HS-5 (cell line): ENCODE measurements at places on chromosomes 3 and 15.

GRCh38 chr3:162994165-162994564 is 1497.6 kb downstream of the OTOL1 start:
- no peak for DNase-seq

- no peak for DNase-seq
These were observed 93.4 kb upstream of the CTDSPL start for GRCh38 chr3:37768107-37768809.

GRCh38 chr3:161510510-161511260 is 14.1 kb downstream of the OTOL1 start:
- no peak for DNase-seq

GRCh38 chr3:177211503-177212277 is 14.4 kb upstream of the TBL1XR1 start:
- DNase-seq, result no peak

DNA sequence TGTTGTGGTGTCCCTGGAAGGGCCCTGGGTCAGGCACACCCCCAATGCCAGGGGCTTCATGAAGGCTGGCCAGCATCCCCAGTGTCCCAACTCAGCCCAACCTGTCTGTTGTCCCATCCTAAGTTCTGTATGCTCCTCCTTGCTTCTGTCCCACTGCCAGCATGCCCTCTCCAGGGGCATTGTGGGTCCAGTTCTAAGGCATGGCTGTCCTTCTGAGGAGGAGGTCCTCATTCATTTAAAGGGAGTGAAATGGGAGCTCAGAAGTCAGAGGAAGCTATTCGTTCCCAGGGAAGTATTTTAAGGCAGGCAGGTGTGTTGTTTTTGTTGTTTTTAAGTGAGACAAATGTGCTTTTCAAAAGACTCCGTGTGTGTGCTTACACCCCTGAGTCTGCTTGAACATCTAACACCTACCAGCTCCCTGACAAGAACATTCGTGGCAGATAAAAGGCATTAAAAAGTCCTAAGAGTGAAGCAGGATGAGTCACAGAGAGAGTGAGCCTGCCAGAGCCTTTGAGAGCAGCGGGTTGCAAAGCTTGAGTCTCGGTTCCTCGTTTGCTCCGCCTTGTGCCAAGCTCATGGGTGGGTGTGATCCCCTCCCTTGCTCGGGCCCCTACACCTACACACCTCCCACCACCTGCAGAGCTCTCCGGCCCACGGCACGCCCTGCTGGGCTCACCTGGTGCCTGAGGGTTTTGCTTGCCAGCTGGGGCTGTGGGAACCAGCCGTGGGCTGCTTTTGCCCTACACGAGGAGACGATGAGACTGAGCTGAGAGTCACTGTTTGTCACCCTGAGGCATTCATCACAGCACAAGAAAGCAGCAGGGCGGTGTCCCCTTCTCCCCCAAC is 183.4 kb upstream of the TOPAZ1 start:
- DNase-seq, result no peak

GRCh38 chr3:197737749-197738462 is 1.2 kb upstream of the RUBCN start:
- no peak for DNase-seq

DNA sequence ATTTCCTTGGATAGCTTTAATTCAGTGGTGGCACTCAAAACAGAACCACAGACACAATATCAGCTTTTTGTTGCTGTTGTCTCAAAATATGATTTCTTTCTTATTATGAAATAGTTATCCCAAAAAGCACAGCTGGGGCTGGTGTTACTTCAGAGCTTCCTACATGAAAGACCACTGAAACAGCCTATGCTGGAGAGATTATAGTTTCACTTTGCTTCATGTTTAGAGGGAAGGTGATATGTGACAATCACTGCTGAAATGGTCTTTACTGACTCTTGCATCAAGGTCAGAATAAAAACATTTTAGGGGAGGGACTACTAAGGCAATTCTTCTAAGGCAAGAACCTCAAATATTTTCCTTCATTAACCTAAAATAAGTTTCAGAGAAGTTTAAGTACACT is 190.7 kb downstream of the TNIK start:
- no peak for DNase-seq

DNA sequence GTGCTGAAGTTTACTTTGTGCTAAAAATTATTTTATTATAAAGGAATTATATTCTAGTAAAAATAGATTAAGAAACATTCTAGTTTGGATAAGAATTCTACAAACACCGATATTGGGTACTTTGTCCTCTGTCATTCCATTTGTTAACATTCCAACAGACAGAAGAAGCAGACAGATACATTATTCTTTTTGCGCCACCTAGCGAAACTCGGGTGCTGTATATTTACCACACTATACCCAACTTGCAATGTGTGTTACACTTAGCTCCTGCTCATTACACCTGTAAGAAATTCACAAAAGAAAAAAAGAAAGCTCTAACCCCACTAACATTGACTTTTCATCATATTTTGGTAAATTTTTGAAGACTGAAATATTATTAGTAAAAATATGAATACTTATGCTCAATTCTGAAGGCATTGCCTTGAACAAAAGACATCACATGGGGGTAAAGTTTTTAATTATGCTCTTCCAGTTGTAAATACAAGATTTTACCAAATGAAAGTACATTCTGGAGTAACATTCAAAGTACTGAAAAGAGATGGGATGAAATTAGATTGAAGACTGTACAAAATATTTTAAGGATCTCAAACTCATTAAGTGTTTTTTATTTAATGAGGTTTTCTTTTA is 136.5 kb upstream of the MLF1 start:
- peak; percentile 44 for DNase-seq

DNA sequence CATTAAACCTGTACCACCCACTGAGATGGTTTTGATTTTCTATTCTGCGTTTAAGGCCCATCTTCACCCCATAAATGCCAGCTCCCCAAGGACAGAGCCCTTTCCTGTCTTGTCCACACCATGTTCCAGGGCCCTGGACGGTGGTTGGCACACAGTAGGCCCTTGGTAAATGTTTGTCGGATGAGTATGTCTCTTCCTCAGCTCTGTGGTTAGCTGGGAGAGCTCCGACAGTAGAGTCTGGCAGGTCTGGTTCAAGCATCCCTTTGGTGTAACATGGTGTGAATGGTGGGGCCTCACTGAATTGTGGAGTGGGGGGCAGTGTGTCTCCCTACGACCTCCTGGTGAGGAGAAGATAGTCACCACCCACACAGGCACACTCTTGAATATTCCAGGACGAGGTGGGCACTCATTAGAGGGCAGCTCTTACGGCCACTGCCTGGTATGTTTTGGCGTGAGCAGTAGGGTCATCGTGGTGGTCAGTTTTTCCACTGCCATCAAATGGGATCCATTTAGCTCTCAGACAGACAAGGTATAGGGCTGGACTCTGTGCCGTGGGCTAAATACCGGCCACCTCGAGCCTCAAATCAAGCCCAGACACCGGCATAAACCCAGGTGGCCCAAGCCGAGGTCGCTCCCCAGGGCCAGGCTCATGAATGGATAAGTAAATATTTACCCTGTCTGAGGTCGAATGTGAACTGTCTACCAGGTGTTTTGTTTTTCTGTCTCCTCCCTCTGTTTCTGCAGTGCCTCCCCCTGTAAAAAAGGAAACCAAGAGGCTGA is 61.3 kb downstream of the SMAD3 start:
- no peak for DNase-seq

DNA sequence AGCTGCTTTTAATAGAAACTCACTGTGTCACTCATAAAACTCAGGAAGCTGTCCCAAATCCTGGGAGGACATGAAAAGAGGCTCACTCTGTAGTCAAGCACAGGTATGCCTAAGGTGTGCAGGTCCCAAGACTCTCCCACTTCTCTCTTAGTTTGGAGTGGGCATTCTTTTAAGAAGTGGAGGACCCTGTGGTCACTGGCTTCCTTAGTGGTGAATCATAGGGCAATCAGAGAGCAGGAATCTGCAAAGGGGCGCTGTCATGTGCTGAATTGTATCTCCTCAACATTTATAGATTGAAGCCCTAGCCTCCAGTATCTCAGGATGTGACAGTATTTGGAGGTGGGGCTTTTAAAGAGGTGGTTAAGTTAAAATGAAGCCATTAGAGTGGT is 47.2 kb upstream of the ZBTB38 start:
- DNase-seq, result peak; percentile 40

- DNase-seq, result no peak
These were observed 13.2 kb upstream of the GOLM2 start for GRCh38 chr15:44275150-44275830.

DNA sequence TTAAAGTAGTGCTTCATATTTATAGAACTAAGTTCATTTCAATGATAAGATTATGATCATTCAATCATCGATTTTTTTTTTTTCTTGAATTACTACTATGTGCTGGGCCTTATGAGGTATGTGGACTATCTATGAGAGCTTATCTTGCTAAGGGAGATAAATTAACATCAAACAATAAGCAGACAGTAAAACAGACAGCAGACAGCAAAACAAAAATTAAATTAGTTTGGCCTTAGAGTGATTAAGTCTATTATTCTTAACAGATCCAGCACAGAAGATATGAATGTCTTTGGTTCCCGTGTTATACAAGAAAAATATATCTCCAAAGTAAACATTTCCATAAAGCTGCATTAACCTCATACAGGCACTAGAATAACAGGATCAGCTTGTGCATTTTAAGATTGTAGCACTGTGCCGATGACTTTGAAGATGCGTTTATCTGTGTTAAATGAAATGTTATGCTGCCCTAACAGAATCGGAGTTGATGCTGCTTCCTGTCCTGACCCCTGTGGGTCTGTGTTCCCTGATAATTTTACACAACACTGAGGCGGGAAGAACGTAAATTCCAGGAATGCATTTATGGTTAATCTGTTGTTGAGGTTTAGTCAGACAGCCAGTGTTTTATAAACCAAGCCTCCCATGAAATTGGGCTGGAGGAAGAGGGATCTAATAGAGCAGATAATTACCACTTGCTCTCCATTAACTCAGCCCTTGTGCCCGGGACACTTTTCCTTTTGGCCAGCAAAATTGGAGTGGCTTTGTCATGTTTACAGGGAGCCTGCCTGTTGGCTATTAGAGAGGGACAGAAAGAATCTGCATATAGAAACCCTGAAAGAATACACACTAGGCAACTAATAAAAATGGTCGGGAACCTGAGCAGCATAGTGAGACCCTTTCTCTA is 80.8 kb downstream of the GHSR start:
- DNase-seq, result no peak

DNA sequence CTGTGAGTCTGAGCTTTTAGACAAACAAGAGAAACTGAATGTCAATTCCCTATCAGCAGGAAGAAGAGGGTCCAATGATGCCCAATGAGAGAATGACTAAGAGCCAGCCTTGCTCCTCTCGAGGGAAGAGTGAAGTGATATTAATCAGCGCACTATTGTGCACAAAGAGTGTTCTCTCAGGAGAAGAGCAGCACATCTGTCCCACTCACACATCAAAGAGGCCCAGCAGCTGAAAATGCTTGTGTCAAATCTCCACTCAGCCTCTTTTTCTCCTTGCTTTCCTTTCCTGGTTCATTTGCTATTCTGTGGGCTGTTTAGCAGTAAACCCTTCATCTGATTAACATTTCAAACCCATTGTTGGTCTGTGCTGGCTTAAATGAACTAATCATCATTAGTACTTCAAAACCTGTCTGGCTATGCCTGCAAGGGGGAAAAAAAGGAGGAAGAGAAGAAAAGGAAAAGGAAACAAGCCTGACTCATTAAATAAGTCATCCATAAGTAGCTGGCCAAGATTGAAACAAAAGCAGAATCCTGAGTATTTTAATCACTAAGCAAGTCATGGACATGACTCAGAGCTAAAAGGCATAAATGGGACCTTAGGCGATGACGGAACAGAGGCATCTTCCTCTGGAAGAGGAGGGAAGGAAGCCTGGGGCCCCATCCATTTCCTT is 912.7 kb downstream of the TUSC7 start:
- peak; percentile 88 for DNase-seq

GRCh38 chr3:64867224-64867623 is 179.4 kb upstream of the ADAMTS9 start:
- DNase-seq, result no peak

- no peak for DNase-seq
These were observed 227.6 kb downstream of the NECTIN3 start for GRCh38 chr3:111299192-111299615.

- no peak for DNase-seq
These were observed 28.5 kb upstream of the APOD start for GRCh38 chr3:195612075-195612800.

GRCh38 chr15:50164458-50164857 is 17.5 kb upstream of the SLC27A2 start:
- DNase-seq, result no peak

GRCh38 chr3:195407531-195408409 is 35.0 kb downstream of the ACAP2 start:
- DNase-seq, result no peak

GRCh38 chr3:17544632-17545031 is 197.8 kb downstream of the TBC1D5 start:
- no peak for DNase-seq

DNA sequence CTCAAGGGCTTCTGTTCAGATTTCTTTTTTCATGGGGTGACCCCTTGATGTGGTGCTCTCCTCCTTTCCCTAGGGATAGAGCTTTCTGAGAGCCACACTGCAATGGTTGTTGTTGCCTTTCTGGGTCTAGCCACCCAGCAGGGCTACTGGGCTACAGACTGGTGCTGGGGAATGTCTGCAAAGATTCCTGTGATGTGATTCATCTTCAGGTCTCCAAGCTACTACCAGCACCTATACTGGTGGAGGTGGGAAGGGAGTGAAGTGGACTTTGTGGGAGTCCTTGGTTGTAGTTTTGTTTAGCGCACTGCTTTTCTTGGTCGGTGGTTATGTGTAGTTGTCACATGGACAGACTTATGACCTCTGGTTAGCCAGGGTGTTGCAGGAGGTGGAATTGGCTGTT is 392.3 kb upstream of the CNTN6 start:
- DNase-seq, result no peak

DNA sequence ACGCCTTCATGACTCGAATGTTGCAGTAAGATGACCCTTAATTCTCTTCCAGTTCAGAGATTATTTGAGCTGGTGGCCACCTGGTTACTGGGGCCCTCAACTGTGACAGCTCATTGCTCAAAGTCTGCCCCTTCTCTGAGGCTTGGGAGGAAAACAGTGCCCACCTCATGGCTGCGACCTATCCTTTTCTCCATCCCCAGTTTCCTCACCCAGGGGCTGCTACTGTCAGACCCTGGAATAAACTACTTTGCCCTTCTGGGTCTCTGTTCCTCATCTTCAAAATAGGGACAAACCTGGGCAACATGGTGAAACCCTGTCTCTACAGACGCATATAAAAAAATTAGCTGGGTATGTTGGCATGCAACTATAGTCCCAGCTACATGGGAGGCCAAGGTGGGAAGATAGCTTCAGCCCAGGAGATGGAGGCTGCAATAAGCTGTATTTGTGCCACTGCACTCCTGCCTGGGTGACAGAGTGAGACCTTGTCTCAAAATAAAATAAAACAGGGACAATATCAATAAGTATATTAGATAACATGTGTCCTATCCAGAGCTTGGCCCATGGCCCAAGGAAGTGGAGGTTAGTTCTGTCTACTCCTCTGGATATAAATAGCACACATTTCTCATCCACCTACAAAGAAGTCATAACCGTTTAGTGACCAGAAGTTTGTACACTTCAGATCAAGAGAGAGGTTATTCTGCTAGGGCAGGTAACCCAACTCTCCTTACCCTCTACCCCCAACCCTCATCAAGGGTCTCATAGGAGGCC is 2.2 kb upstream of the RASL12 start:
- DNase-seq, result no peak

DNA sequence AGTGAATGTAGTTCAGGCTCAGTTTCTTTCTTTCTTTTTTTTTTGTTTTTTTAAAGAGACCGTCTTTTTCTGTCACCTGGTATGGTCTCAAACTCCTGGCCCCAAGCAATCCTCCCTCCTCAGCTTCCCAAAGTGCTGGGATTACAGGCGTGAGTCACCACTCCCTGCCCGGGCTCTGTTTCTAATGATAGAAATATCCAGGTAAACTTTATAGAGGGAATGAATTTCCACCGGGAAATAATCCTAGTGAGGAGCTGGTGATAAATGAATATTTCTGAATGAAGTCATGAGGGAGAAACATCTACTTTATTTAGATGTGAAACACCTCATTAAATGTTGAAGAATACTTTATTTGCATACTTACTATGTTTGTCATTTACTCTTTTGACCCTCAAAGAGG is 7.2 kb downstream of the RNF13 start:
- no peak for DNase-seq
